ENCODE measurements at places on chromosomes 4 and X.

GRCh38 chr4:141636771-141637460, 533 bp downstream of the IL15 start:
- peak; percentile 18 for DNase-seq

DNA sequence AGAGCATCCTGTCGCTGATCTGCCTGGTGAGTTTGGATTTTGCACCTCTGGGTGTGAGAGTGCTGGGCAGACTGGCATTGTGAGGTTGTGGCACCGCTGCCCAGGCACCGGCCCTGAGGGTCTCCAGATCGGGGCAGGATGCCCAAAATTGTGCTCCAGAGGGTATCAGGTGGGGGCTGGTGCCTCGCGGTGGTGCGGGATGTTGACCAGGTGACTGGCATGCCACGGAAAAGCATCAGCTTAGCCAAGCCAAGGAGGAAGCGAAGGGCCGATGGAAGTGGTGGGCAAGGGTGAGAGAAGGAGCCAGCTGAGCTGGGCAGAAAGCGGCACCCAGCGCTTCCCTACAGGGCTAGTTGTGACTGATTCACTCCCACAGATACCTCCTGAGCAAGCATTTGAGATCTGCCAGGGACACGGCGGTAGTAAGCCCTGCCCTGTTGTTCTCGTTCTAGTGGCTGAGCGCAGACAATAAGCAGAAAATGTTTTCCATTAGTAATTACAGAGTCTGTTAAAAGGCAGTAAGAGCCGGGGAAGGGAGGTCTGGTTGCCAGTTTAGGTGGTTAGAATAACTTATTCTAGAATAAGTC, 809 bp downstream of the ZFP92 start:
- no peak for DNase-seq

DNA sequence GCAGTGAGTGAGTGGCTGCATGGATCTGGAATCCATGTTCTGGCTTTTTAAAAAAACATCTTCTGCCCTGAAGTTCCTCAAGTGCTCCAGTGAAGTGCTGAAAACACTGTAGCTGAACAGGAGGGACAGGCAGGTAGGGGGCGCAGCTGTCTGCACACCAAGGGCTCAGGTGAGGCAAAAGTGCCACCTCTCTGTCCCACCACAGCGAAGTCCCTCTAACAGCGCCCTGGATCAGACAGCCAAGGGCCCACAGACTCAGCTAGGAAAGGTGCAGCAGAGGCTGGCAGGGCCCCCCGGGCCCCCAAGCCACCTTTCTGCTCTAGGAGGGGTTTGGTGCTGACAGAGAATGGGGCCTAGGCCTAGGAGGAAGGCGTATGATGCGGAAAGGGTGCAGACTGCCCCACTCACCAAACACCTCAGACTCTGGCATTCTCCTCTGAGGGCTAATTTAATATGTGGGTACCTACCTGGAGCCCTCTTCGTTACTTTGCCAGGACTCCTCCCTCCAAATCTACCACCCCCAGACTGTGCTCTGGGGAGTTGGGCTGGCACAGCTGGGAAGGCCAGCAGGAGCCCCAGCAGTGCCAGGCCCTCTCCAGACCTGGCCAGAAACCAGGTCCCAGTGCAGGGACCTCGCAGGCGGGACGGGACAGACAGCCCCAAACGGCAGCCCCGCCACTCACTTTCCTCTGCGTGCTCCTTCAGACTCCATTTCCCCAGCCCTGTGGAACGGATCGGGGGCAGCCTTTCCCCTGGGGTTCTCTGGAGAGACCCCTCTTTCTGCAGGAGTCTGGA, 73.7 kb downstream of the ENPP6 start:
- DNase-seq = no peak

- DNase-seq = peak; percentile 48
Measured at GRCh38 chr4:147590249-147590920, 26.8 kb upstream of the TMEM184C start.

GRCh38 chrX:31036895-31037294, 34.9 kb downstream of the FTHL17 start:
- peak; percentile 20 for DNase-seq

- no peak for DNase-seq
Measured at GRCh38 chr4:11824566-11824965, 395.9 kb upstream of the HS3ST1 start.

- DNase-seq = no peak
Measured at GRCh38 chrX:68376373-68376772, 56.9 kb downstream of the OPHN1 start.

DNA sequence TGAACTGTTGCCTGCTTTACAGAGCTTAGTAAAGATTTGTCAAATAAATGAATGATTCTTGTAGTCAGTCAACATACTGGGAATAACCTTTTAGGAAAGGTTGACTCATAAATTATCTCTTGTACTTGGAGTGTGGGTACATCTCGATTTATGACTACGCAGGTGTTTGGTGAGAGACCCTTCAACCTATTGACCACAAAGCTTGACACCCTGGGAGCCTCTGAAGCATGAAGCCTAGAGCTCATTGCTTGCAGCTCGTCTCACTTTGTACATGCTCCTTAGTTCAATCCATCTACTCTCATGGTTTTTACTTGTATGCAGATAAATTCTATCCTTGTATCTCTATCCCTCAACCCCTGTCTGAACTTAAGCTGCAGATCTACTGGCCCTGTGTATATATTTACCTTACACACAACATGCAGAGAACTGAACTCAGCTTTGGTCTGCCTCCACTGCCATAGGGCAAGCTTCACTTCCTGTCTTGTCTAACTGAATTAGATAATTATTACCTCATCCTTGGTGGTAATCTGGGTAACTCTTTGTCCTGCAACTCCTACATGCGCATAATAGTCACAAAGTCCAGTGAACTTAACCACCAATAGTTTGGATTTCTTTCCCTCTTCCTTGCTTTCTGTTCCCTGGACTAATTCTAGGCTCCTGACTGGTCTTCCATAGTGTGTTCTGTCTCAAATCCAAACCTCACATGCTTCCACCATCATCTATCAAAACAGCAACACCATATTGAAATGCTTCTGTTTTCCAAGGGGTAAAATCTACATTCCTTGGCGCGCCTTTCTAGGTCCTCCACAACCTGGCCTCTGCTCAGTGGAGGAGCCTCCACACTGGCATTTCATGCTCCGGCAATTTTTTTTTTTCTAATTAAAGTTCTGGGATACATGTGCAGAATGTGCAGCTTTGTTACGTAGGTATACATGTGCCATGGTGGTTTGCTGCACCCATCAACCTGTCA, 32.2 kb upstream of the FAT1 start:
- no peak for DNase-seq

DNA sequence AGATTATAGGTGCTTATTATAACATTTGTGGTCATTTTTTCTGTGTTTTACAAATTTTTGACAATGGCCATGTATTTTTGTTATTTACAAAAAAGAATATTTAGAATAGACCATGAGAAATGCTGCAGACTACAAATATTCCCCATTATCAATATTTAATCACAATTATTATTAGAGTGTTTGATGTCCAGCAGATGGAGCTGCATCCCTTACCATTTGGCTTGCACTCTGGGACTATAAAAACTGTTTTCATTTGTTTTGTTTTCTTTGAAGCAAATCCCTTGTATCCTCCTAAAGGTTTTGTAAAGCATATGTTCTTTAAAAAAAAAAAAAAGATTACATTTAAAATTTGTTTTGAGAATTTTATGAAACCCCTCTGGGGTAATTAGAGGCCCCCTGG, 85.6 kb upstream of the CXorf66 start:
- peak; percentile 8 for DNase-seq

DNA sequence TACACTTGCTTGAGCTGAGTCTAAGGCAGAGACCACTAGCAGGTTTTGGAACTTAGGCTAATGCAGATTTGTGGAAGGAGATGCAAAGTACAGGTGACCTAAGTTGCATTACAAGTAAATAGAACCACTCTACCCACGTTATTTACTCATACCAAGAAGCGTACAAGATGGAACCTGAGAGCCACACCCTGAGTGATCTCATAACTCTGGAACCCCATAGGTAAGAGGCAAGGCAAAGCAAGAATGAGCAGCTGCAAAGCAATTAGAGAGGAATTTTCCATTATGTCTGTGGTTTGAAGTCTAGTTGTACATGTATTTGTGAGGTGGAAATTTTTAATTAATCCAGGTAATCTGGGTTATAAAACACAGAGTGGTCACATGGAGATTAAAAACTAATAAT, 55.4 kb downstream of the CC2D2A start:
- DNase-seq = no peak

GRCh38 chr4:154973244-154974035, 192.4 kb downstream of the RBM46 start:
- DNase-seq = no peak

- no peak for DNase-seq
Measured at GRCh38 chr4:3451956-3452355, 10.2 kb downstream of the HGFAC start.

DNA sequence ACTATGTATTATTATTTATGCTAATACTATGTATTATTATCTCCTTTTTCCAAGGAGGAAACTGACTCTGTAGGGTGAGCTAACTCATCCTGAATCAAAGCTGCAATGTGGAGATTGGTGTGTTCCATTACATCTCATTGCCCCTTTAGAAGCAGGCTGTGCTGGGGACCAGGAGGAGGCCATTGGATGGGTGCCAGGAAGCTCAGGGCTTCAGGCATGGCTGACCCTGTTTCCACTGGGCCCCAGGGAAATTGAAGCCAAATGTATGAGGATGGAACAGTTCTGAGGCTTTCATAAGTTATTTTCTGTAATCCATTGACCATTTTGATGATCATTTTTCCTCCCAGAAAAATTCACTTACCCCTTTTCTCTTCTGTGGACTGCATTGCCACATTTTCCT, 418.8 kb upstream of the ZFP42 start:
- DNase-seq = no peak

DNA sequence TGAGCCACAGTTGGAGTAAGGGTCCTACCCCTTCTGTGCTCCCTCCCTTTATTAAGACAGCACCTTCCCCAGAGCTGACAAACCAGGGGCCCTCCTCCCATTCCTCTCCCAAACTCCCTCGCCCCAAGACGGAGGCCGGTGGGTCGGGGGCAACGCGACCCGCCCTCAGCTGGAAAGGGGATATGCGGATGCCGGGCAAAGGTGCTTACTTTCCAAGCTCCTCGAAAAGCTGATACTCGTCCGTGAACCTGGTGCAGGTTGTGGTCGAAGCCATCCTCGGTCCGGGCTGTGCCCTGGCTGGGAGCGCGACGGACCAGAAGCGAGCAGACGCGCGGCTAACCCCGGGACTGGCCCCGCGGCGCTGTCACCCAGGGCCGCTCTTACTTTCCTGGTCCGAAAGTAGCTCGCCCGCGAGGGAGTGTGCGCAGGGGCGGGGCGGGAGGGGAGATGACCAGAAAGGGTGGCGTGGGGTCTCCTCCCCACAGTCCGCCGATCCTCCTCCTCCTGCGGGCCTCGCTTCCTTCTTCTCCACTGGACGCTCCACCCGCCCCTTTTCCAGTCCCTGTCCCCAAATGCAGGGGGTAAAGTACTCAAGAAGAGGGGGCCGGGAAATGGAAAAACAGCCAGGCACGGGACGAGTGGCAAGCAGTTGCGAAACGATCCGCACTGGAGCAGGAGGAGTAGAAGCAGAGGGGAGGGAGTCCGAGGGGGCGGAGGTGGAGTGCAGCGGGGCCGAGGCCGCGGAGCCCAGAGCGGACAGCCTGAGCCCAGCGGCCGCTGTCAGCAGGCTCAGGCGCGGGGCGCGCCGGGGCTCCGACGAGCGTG, 531 bp downstream of the CAMK2D start:
- peak; percentile 71 for DNase-seq

GRCh38 chr4:60019180-60019579, 1180.9 kb upstream of the ADGRL3 start:
- DNase-seq = no peak

- DNase-seq = peak; percentile 3
Measured at GRCh38 chr4:103934178-103934789, 214.5 kb upstream of the TACR3 start.

GRCh38 chr4:7045961-7046921, 3.1 kb downstream of the TADA2B start:
- DNase-seq = no peak

DNA sequence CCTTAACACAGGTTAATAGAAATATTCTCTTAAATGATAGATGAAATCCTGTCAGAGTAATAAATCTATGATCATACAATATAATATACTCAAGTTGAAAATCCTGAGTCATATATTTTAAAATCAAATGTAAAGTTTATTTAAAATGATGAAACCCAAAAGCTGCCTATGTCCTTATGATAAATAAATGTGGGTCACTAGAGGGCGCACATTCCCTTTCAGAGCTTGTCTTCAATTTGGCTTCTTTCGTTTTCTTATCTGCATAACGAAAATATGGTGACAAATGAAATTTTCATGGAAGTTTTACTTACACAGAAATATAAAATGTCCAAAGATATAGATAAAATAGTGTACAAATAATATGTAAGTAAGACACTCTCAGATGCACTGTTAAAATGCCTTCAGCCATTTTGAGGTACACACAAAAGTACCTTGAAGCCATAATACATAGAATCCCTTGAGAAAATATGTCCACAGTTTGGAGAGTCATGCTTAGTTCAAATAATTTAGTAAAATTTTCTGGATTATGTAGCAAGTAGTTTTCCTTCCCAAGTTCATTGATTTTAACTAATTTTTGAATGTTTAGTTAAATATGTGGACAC, 680.4 kb downstream of the DMD start:
- DNase-seq = peak; percentile 65

DNA sequence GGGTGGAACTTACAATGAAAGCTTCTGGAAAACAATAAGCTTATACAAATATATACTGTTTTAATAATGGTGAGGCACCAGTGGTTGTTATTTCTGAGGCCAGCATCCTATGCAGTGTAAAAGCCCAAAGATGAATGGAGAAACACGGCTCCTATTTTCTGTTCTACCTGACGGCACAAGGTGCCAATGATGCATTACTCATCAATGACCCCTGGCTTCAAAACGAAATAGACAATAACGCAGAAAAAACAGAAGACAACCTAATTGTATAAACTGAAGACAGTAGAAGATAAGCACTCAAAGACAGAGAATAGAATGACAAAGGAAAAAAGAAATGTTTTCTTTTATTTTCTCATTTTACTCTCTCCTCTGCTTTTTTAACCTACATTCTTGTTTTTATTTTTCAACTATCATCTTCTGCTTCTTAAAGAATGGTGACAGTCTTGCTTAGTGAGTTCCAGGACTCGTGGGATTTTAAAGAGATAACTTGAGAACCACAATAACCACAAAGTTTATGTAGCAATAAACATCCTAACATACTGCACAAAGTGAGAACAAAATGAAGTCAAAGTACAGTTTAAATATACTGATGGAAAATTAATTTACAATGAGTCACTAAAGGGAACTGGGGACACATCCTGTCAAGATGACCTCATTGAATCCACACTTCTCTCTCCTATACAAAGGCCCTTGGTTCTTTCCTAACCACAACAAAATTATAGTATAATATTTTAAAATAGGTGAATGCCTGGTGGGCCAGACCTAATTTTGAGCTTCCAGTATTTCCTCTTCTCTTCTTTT, 169.8 kb downstream of the BTC start:
- DNase-seq = no peak

DNA sequence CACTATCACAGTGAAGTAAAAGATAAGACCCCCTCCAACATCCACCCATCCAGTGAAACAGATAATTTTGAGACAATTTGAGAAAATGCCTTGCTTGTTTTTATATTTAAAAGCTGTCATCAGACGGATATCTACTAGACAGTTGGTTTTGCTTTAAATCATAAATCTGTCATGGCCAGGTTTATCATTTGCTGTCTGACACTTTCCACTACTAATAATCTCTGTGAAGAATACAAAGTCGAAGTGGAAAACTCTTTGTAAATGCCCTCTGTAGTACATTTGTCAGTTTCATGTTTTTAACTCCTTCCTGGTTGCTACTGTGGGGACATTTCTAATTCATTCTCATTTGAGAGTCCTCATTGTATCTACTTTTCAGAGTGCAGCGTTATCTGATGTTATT, 1606.2 kb upstream of the PCDH7 start:
- DNase-seq = no peak

All from hippocampal formation (tissue), 2 donors.